ENCODE measurements at places on chromosomes 16 and 17.

DNA sequence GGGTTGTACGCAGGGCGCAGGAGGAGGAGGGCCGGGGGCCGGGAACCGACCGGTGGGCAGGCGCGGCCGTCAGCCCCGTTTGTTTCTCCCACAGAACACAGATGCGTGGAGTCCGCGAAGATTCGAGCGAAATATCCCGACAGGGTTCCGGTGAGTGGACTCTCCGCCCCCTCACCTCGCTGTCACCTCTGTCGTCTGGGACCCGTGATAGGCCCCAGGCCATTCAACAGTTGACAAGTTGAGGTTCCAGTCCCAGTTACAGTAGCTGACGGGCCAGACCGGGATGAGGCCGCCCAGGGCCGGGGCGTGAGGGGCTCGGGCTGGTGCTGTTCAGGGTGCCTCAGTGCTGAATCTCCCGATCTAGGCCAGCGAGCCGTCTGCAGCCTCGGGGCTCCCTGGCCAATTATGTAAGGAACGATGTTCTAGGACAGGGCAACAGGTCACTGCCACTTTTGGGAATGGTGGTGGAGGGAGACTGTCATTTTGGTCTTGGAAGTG, 628 bp downstream of the GABARAPL2 start:
- peak; percentile 27 for DNase-seq

DNA sequence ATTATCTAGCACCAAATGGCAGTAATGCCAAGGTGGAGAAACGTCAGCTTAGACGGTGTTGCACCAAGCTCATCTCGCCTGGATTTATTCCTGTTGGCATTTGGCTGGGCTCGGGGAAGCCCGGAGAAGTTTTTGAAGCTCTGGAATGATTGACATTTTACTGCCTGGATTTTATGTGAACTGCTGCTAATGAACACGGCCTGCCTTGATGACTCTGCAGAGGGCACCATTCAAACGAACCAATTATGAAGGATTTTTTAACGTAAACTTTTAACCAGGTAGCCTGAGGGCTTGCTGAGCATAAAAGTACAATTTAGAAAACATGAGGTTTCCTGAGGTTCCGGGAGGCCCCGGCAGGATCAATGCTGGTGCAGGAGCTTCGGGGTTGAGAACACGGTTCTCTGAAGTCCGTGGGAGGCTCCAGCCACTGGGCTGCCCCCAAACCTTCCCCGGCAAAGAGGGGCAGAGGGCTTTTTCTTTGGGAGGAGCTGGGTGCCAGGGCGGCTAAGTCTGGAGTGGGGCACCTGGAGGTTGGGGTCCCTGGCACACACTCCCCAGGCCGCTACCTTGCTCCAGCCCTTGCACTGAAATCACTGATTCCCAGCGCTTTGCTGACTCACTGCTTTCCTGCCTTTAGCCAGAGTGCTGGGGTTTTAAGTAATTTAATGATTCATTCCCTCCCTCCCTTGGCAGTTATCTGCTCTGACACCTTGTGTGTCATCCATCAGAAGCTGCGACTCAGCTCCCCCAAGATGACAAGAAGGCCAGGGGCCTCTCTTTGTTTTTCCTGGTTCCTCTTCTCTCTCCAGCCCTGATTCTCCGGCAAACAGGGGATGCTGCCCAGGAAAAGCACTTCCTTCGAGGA, 161.2 kb upstream of the IRX3 start:
- peak; percentile 23 for DNase-seq

DNA sequence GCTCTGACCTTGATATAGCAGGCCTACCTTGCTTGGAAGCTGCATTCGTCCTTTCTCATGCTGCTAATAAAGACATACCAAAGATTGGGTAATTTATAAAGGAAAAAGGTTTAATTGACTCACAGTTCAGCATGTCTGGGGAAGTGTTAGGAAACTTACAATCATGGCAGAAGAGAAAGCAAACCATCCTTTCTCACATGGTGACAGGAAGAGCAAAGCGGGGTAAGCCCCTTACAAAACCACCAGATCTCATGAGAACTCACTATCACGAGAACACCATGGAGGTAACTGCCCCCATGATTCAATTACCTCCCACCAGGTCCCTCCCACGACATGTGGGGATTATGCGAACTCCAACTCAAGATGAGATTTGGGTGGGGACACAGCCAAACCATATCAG, 6.0 kb upstream of the MAPT start:
- DNase-seq = no peak

- DNase-seq = no peak
Measured at GRCh38 chr17:66177048-66177447, 14.9 kb downstream of the CEP112 start.

DNA sequence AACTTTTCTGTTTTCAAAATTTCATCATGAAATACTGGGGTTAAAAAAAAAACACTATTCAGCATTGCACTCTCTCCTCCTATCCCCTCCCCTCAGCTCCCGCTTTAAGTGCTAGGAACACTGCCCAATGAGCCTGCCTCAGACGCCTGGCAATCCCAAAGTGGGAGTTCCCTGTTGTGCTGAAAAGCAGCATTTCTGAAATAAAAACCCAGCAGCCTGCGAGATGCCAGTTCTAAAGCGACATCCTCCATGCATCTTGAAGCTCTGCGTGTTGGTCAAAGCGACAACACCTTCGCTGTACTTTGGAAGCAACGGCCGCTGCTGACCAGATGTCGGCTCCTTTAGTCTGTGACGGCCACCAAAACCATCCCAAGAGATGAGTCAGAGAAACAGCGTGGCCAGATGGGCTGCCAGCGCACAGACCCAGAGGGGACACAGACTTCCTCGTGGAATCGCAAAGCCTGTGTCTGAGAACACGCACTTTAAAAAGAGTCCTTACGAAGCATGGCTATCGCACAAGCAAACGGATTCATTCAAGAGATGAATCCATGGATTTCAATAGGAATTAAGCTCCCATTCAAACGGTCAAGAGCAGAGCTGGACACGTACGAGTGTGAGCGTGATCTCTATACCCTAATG, 32.8 kb downstream of the FBXO31 start:
- no peak for DNase-seq

All from lung microvascular endothelial cell (primary cell).